ENCODE measurements at places on chromosomes 2 and 18.

DNA sequence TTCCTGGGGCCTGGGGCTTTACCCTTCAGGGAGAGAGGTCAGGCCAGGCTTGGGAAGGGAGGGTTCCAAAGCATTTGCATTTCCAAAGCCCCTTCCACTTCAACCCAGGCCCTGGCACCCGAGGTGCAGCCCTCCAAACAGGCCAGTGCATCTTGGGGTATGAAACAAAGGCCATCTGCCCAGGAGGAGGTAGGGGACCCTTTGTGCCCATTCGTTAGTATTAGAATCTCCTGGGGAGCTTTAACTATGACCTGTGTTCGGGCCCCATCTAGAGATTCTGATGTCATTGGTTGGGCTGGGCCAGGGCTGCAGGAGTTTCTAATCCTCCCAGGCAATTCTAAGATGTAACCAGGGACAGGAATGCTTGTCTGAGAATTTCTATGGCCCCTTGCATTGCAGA is 73.6 kb downstream of the CIB4 start:
- DNase-seq, result no peak

DNA sequence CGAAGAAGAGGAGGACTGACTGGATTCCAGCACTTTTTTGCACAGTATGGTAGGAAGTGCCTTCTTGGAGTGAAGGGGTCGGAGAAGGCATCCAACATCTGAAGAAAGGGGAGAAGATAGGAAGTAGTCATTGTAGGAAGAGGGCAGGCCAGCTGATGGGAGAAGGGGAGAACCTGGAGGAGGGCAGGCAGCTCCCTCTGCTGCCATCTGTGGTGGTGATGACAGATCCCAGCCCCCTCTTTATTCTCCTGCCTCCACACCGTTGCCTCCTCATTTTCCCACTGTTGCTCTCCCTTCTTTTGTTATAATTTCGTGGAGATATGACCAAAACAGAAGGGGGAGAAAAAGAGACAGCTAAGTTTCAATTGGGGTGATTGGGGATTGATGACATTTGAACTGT is 2.9 kb upstream of the SCYGR2 start:
- DNase-seq, result no peak

GRCh38 chr18:7336623-7337022 is 105.7 kb downstream of the LRRC30 start:
- DNase-seq, result no peak

DNA sequence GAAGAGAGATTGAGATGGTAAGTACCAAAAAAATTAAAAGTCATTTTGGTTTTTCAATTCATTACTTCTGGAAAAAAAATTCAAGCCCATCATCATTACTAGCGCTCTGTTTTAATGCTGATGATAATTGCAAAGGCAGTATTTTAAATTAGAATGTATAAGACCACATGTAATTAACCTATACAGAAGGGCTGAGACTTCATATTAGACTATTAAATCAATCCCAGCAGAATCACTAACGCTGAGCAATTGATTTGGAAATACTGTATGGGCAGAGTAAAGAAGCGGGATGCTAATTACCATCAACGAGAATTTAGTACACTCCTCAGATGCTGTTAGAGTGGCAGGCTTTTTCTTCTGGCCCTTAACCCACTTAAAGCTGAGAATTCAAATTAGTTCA is 165.0 kb downstream of the SLC4A3 start:
- DNase-seq, result no peak

- no peak for DNase-seq
These were observed 107.1 kb downstream of the EPHA4 start for GRCh38 chr2:221464971-221465370.

GRCh38 chr2:41061356-41061755 is 609.5 kb upstream of the SLC8A1 start:
- no peak for DNase-seq

DNA sequence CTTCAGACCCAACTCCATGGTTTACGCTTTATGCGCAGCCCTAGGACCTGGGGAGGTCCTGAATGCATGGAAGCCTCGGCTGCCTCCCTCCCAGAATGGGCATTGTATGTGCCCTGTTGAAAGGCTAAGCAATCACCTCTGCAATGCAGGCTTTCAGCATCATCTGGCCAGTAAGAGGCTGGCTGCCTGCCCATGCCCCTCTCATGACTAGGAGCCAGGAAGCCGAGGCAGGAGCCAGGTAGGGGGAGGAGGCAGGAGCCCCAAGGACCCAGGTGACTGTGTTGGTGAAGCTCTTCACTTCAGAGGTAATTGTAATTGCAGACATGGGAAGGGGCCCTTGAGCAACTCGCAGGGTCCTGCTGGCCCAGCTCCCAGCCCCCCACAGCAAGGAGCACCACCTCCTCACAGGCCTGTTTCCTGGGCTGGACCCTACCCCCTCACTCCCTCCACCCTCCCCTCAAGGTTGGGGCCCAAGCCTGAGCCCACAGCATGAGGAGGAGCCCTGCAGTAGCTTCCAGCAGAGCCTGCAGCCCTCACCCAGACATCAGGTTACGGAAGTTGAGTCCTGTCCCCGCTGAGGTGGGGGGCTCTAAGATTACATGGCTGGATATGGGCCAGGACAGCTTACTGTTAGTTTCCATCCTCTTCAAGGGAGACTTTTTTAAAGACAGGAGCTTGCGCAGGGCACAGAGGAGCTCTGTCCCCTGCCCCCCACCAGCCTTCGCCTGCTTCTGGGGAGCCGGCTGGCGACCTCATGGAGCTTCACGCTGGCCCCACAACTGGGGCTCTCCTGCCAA is 21.9 kb downstream of the CRACDL start:
- DNase-seq, result no peak

DNA sequence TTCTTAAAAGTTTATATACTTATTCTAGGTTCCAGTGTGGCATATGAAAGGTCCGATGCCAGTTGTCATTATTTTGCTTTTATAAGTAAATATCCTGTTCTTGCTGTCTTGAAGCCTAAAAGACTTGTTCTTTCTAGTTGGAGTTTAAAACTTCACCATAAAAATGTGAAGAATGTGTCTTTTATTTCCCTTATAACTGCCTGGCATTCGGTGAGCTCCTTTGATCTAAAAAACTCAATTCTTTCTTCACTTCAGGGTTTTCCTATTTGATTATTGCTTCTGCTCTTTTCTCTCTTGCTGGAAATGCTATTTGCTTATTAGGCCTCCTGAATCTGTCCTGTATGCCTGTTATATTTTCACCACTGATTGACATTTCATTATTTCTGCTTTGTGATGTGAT is 51.6 kb downstream of the TSPYL6 start:
- no peak for DNase-seq

- DNase-seq, result no peak
These were observed 82.3 kb upstream of the CTDP1 start for GRCh38 chr18:79597176-79597830.

Measured in activated naive CD4-positive, alpha-beta T cell treated with anti-CD3 and anti-CD28 coated beads, Interleukin-2, amount 50 U/mL, for 16 hours (primary cell).